Activated gamma-delta T cell treated with Interleukin-2 at 50 U/mL for 16 hours (primary cell): ENCODE measurements at places on chromosomes 2 and 18.

DNA sequence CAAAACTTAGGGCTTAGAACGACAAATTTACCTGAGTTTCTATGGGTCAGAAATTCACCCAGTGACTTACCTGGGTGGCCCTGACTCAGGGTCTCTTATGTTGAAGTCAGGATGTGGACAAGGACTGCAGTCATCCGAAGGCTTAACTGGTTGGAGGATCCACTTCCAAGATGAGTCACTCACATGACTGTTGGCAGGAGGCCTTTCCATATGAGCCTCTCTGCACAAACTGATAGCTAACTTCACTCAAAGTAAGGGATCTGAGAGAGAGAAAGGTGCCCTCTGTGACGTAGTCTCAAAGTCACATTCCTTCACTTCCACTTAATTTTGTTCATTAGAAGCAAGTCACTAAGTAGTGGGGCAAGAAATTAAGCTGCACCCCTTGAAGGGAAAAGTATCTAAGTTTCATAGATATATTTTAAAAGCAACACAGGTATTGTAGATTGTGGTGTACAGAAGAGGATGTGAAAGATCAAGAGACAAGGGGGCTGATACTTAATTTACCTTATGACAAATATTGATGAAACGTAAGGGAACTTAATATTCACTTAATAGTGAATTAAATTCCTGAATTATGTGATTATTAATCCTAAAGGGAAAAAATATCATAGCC lies 48.4 kb downstream of the TANK start:
- DNase-seq = no peak

- no peak for DNase-seq
Measured at GRCh38 chr2:205024822-205025518, 479.7 kb downstream of the PARD3B start.

DNA sequence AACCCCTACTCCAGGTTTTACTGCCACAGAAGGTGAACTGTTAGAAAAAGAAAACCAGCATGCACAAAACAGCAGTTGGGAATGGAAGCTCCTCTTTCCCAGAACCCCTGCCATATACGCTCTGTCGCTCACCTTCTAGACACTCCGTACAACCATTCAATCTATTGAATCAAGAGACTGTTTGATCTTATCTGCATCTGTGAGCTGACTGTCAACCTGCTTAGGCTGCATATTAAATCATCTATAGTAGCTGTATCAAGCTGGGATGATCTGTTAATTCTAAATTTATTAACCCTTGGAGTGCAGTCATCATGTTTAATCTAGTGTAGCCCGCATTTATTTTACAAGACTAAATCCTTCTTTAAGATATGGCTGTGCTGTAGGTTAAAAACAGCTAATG lies 13.6 kb upstream of the BCL11A start:
- DNase-seq = no peak

DNA sequence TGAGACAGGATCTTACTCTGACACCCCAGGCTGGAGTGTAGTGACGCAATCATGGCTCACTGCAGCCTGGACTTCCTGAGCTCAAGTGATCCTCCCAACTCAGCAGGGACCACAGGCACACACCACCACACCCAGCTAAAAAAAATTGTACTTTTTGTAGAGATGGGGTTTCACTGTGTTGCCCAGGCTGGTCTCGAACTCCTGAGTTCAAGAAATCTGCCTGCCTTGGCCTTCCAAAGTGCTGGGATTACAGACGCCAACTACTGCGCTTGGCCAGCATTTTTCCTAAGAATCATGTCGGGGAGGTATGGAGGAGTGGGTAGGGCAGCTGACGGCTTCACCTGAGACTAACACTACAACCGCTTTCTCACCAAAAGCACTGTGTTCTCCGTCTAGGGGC lies 50.4 kb downstream of the CYP26B1 start:
- no peak for DNase-seq

DNA sequence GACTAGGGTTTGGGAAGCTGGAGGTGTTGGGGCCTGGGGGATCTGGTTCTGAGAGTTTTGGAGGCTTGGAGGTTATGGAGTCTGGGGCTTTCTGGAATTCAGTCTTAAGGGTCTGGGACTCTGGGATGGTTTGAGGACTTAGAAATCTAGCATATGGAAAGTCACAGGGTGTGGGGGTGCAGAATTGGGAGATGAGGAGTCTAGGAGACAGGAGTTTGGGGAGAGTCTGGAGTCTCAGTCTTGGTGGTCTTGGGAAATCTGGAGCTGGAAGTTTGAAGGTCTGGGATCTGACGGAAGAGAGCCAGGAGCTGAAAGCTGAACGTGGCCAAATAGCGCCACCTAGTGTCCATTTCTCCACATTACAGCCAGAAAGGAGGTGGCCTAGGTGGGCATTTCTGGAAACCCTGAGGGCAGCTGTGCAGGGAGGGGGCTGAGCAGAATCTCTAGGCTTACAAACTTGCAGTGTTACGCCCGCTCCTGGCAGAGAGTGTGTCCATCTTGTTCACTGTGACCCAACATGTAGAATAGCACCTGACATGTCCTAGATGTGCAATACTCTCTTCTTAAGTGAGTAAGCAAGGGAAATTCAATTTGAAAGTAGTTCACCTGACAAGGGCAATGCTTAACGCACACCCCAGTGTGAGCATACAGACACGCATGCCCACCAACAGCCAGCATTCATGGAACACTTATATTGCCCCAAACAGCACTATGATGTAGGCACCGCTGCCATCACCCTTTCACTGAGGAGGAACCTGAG lies 204.8 kb downstream of the TFCP2L1 start:
- DNase-seq = peak; percentile 41

DNA sequence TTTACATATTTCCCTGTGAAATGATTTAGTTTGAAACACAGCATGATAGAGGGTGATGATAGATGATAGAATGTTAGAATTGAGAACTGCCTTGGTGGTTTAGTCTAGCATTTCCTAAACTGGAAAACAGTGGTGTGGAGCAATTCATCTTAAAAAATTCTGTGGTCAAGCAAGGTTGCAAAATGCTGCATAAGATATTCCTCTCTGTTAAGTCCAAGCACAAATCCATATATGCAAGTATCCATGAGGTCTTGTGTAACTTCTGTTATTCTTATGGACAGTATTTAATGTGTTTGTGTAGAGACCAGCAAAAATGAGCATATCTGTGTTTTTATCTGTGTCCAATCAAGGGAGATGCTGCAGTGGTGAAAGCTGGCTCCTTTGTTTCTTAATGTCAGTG lies 30.0 kb downstream of the CPS1 start:
- no peak for DNase-seq

DNA sequence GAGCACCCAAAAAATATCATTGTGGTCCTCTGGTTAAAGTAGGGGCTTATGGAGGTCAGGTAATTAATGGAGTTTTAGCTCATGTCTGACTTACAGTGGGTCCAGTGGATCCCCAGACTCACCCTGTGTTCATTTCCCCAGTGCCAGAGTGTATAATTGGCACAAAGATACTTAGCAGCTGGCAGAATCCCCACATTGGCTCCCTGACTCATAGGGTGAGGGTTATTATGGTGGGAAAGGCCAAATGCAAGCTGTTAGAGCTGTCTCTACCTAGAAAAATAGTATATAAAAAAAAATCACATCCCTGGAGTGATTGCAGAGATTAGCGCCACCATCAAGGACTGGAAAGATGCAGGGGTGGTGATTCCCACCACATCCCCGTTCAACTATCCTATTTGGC lies 1067.6 kb upstream of the ACVR2A start:
- DNase-seq = no peak

DNA sequence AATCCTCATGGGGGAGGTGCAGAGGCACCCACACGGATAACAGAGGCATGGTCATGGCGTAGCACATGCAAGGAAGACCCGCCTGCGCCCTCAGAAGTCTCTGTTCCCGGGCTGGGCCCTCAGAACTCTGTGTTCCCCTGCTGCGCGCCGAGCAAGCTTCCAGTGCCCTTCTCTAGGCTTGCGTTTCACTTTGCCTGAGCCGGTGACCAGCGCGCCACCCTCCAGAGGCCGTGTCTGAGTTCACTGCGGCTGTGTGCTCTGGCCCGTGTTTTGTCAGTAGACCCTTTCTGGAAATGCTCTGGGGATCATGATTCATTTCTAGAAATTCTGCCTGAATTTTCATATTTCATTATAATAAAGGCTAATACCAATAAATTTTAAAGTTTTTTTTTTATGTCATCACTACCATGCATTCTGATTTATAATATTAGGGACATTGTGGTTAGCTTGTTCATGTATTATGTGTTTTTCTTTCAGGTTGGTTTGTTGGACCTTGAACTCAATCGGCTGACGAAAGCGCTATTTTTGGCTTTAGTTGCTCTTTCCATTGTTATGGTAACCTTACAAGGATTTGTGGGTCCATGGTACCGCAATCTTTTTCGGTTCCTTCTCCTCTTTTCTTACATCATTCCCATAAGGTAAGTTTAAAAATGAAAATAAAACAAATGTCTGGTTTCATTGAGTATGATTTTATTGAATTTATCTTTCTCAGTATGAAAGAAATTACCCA lies 142.7 kb upstream of the NFATC1 start:
- no peak for DNase-seq

- DNase-seq = no peak
Measured at GRCh38 chr18:7980136-7980535, 413.0 kb downstream of the PTPRM start.

GRCh38 chr2:95026471-95027368 lies 1.2 kb downstream of the MAL start:
- DNase-seq = no peak
